ENCODE measurements at places on chromosomes 5 and 9.

DNA sequence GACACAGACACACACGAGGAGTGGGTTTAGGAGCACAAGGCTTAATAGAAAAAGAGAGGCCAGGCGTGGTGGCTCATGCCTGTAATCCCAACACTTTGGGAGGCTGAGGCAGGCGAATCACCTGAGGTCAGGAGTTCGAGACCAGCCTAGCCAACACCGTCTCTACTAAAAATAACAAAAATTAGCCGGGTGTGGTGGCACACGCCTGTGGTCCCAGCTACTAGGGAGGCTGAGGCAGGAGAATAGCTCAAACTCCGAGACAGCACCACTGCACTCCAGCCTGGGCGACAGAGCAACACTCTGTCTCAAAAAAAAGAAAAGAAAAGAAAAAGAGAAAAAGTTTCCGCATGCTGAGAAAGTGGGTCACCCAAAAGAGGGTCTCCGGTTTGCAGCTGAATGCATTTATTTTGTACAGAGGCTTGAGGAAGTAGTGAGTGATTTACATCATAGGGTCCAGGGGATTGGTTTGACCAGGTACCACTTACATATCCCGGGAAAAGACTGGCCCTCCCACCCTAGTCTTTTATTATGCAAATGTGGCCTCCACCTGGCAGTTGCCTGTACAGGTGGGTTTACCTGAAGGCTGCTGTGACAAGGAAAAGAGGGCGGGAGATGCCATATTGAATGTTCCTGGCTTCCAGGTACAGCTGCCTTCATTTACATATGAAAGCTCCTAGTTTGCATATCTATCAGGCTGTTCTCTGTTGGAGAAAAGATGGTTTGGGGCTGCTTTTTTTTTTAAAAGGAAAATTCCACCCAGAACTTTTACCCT lies 366.2 kb upstream of the GRAMD2B start:
- no peak for DNase-seq

GRCh38 chr5:56450766-56451165 lies 217.6 kb upstream of the ANKRD55 start:
- DNase-seq: no peak

- DNase-seq: no peak
Observed at GRCh38 chr9:132677976-132678375, 7.7 kb downstream of the GTF3C4 start.

GRCh38 chr5:64947031-64947430 lies 178.3 kb downstream of the CWC27 start:
- no peak for DNase-seq

DNA sequence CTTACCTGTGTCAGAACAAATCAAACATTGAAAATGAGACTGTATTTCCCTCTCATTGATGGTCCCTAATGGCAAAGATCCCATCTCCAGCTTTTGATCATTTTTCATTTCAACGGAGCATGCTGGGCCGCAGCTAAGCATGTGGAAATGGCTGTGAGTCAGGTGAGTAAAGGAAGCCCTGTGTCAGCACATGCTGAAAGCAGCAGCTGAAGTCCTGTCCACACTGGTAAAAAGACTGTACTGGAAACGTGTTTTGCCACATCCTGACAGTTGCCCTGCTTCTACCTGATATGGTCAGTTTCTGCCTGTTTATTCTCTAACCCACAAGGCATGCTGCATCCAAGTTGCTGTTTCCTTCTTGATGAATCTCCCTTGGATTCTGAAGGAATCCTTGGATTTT lies 330.1 kb downstream of the EFNA5 start:
- DNase-seq: no peak

DNA sequence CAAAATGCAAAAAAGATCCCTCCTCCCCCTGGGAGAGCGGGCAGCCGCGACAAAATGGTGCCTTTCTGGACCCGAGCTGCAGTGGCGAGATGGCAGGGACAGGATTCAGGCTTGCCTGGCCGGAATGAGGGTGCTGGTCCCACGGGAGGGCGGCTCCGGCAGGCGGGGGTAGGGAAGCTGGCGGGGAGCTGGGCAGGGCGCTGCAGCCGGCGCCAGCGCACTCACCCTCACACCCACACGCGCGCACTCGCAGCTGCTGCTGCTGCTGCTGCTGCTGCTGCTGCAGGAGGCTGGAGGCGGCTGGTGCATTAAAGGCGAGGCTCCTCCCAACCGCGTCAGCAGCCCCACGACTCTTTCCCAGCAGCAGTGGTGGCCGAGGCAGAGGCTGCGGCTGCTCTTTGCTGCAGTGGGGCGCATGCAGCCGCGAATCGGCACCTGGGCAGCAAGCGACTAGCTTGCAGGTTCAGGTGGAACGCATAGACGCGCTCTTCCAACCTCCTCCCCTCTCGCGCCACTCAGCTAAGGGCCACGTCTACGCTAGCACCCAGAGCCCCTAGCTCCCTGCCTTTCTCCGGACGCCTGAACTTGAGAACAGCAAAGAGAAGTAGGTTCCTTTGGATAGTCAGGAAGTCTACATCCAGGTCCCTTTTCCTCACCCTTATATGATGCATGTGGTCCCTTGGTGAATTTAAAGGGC lies at the start of gene PPP2R2B:
TSS of gene PPP2R2B (minus strand) at position 282 of the 697 bp plus-strand sequence.
- peak; percentile 35 for DNase-seq

- no peak for DNase-seq
Observed at GRCh38 chr5:73412597-73412988, 36.0 kb downstream of the FOXD1 start.

DNA sequence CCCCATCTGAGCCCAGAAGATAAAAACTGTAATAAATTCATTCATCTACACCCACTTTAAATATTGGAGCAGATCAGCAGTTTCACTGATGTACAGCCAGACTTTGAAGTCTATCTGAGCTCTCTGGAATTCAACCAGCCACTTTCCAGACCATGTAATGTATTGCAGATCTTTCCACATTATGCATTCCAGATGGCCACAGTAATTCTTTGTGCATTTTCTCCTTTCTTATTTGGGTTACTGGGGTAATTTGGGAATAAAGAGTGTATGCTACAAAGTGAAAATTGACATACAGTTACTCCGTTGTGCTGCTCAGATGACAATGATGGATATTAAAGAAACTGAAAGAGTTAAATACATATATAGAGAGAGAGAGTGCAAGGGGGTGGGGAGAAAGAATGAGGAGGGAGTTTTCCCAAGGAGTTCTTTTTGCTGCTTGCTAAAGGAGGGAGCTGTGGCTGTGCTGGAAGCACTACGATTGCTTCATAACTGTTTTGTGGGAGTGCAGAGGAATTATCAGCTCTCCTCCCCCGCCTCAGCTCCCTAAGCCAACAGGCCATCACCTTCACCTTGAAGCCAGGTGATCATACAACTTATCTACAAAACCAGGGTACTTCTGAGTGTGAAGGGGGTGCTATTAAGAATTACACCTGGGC lies 152.8 kb downstream of the GAS1 start:
- no peak for DNase-seq

DNA sequence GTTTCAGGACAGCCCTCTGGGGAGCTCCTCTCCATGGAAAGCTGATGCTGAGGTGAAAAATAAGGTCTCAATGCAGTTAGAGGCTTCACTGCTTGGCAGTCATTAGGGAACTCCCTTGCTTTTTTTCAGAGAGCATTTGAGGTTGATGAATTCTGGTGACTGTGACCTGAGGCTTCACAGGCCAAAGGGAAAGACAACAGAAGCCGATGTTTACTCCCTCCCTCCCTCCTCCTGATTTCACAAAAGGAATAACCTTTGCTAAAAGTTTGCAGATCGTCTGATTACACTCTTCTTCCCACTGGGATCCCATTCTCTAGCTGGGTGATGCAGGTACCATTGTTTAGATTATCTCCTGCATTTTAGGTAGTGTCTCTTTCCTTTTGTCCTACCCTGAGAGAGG lies 329.4 kb downstream of the KIF4B start:
- no peak for DNase-seq

DNA sequence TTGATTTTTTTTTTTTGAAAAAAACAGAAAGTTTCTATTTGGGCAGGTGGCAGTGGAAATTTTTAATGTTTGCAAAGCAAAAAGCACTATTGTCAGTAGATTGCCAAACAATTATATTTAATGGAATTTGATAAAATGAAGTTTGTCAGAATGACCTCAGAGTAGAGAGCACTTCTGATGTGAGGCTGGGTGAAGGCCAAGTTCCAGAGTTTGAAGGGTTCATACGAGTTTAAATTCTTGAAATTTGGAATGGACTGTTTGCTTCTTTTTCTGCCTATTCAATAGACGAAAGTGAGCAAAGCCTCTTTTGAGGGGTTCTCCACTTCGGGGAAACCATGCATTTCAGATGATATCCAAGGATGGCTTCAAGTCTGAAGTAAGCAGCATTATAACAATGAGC lies 7.4 kb downstream of the SHC3 start:
- no peak for DNase-seq

DNA sequence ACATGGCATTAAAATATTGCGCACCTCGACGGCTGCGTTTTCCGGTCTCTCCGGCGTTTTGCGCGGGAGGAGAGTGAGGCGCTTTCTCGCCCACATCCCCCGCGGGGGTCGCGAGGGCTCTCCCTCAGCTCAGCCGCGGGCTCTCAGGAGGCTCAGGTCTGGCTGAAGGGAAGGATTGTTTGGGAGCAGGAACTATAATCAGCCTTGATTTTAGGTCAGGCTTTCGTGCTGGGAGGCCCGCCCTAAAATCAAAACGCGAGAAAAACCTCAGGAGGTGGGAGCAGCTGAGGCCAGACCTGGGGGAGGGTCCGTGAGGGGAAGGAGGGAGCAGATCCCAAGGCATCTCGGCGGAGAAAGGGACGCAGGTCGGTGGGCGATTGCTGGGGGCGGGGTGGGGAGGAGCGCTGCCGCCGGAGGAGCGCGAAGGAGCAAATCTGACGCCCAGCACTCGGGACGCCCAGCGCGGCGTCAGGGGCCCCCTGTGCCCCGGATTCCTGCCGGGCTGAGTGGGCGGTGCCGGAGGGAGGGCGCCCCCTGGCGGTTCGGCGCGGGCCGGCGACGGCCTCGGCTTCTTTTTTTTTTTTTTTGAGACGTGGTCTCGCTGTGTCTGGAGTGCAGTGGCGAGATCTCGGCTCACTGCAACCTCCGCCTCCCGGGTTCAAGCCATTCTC lies 18.7 kb upstream of the RNF130 start:
- DNase-seq: peak; percentile 81

GRCh38 chr9:117448066-117448465 lies 33.2 kb upstream of the ASTN2 start:
- DNase-seq: no peak

GRCh38 chr5:54440456-54440893 lies 15.0 kb upstream of the HSPB3 start:
- no peak for DNase-seq

DNA sequence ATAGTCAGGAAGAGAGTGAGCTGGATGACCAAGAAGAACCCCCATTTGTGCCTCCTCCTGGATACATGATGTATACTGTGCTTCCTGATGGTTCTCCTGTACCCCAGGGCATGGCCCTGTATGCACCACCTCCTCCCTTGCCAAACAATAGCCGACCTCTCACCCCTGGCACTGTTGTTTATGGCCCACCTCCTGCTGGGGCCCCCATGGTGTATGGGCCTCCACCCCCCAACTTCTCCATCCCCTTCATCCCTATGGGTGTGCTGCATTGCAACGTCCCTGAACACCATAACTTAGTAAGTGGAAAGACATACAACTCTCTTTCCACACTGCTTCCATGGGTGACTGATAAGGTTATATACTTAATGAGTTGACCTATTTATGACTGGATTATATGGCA lies 51.5 kb downstream of the RAB14 start:
- no peak for DNase-seq

GRCh38 chr9:134671341-134672113 lies 29.9 kb downstream of the COL5A1 start:
- DNase-seq: no peak

DNA sequence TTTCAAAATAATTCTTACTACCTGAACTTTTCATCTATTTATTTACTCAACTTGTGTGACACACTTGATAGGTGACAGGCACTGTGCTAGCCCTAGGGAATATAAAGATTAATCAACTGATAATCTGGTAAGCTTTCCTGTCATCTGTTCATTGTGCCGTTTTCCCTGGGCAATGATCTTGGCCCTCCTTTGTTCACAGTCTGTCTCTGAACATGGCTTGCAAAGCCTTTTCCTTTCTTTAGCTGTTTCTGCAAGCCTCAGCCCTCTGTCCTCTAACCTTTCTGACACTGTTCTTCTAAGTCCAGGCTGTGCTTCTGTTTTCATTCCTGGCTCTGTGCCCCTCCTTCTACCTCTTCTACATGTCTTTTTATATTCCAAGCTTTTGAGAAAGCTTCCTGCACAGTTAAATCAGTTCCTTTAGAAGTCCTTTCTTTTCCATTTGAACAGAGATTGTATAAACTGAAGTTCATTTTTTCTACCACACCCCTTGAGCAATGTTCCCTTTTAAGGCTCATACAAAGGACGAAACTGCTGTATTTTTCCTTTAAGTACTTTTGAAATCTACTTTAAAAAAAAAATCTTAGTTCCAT lies 803.0 kb upstream of the ZNF608 start:
- no peak for DNase-seq

- DNase-seq: no peak
Observed at GRCh38 chr9:94706922-94707321, 19.6 kb upstream of the AOPEP start.

GRCh38 chr5:169946743-169947295 lies 33.5 kb downstream of the INSYN2B start:
- DNase-seq: no peak

GRCh38 chr5:122770477-122770876 lies 4.4 kb upstream of the SNX2 start:
- DNase-seq: no peak

GRCh38 chr5:14142202-14142826 lies 828 bp upstream of the TRIO start:
- DNase-seq: no peak

- no peak for DNase-seq
Observed at GRCh38 chr9:133889584-133890301, 102.4 kb downstream of the VAV2 start.

- no peak for DNase-seq
Observed at GRCh38 chr5:73514418-73514817, 16.2 kb downstream of the BTF3 start.

- DNase-seq: no peak
Observed at GRCh38 chr5:66671305-66671704, 75.1 kb downstream of the MAST4 start.

DNA sequence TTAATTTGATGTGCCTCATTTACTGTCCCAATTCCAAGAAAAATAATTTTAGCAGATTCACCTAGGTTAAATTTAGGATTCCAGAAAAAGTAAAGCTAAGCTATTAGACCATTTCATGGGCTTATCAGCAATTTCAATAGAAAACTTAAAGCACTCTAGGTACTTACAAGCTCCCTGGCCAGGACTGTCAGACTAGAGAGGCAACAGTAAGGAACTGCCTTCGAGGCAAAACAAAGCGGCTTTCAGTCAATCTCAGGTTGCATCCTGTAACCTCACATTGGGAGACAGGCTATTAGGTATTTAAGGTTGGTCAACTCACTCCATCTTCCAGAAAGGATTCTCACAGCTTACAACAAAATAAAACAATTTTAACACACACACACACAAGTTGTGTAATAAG lies 48.7 kb upstream of the FSD1L start:
- no peak for DNase-seq

Measured in activated gamma-delta T cell treated with Interleukin-2 at 50 U/mL for 16 hours (primary cell).